ENCODE measurements at places on chromosomes 6 and 20.
A peak's percentile ranks its signal among the peaks of the same experiment; 100 is the strongest.

GRCh38 chr20:8474027-8474668 lies 342.1 kb downstream of the PLCB1 start:
- no peak for DNase-seq

GRCh38 chr20:40565682-40566040 lies 123.4 kb downstream of the MAFB start:
- DNase-seq, result no peak

GRCh38 chr6:121504227-121504626 lies 68.8 kb downstream of the GJA1 start:
- DNase-seq, result peak; percentile 7

DNA sequence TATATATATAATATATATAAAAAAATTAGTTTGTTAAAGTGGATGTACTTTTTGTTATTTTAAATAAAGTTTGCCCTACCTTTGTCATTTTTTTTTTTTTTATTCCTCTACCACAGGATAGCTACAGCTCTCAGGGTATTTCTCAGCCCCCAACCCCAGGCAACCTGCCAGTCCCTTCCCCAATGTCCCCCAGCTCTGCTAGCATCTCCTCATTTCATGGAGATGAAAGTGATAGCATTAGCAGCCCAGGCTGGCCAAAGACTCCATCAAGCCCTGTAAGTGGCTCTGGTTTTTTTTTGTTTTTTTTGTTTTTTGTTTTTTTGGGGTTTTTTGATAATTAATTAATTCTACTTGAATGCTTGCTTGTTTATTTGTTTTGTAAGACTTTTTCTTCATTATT lies 148.6 kb downstream of the TMEM242 start:
- DNase-seq, result no peak

- DNase-seq, result no peak
Measured at GRCh38 chr20:6421321-6422248, 298.8 kb upstream of the FERMT1 start.

- no peak for DNase-seq
Measured at GRCh38 chr6:126919947-126920346, 198.5 kb upstream of the RSPO3 start.

DNA sequence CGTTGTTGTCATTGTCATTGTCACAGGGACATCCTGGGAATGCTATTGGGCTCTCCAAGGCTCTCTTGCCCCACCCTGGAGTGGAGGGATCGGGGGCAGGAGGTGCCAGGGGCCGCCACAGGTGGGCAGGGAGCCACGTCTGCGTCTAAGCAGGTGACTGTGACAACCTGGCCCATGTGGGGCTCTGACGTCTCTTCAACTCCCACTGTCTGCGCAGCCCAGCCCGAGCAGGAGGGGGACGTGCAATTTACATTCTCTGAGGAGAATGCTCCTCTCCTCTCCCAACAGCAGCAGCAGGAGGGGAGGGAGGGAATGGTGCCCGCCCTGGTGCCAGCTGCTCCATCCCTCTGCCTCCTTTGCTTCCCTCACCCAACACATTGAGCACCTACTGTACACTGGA lies 50.1 kb downstream of the GRM4 start:
- DNase-seq, result no peak

DNA sequence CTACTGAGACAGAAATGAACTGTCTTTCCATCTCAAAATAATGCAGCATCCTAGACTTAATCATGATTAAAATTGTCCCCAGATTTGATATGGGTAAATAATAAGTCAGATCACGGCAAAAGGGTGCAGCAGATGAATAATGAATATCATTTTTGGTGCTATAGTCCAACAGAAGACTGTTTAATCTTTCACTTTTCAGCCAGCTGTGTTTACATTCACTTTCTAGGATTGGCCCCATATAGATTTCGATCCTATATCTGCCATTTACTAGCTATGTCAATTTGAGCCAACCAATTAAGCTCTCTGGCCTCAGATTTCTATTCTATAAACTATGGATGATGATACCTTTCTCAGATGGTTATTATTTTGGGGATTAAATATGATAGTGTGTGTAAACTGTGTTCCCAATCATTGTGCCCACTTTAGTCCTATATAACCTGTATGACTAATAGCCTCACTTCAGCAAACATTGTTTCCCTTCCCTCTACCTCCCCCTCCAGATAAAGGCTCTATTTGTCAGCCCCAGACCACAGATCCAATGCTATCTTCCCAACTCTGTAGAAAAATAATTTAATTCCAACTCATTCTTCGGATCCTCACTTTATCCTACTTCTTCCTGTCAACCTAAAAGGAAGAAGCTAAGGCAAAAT lies 53.6 kb upstream of the NT5E start:
- no peak for DNase-seq

DNA sequence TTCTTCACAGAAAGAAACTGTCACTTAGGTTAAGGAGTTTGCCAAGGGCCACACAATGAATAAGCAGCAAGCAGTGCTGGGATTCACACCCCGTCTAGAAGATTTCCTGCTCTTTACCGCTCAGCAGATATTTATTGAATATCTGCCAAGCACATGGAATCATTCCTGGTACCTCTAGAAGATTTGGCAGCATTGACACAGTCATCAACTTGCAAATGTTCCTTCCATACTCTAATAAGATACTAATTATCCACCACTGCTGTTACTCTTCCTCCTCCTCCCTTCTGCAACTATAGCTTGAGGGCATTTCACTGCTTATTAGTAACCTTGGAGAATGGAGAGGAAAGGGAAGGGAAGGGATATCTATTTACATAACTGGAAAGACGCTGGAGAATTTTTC lies 13.0 kb downstream of the MOXD1 start:
- DNase-seq, result no peak

- no peak for DNase-seq
Measured at GRCh38 chr6:89952686-89953085, 58.4 kb downstream of the GJA10 start.

- no peak for DNase-seq
Measured at GRCh38 chr6:41189967-41190366, 11.0 kb downstream of the TREML2 start.

GRCh38 chr6:22952097-22952496 lies 382.7 kb downstream of the HDGFL1 start:
- no peak for DNase-seq

DNA sequence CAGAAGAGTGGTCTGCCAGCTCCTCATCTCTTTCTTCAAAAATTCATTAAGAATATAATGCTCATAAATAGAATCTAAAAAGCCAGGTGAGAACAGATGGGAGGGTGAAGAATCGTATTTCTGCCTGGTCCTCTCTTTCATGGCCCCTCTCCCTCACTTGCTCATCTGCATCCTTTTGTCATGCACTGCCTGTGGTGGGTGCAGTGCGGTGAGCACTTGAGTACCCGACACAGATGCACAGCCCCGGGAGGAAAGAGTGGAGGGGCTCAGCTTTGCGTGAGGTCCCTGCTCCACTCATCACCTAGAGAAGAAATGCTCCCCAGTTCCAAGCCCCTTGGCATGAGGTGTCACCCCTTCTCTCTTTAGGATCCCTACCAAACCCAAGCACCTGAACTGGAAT lies 58.1 kb upstream of the GLP1R start:
- DNase-seq, result no peak

GRCh38 chr6:28747631-28748157 lies 176.1 kb downstream of the TRIM27 start:
- DNase-seq, result no peak

- peak; percentile 54 for DNase-seq
Measured at GRCh38 chr6:34248198-34248726, 544 bp downstream of the SMIM29 start.

DNA sequence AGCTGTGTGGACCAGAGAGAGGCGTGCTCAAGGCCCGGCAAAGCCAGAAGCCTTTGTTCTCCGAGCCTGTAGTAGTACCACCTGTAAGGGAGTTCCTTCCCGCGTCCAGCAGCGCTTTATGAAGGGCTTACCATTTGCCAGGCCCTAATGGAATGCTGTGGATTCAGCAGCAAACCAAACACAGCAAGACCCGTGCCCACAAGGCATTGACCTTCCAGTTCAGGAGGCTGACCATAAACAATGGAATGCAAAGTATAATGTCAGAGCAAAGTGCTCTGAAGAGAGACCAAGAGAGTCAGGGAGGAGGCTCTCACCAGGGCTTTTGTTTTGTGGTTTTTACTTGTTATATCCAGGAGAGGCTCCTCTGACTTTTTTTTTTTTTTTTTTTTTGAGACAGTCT lies 209.8 kb downstream of the ZMYND8 start:
- no peak for DNase-seq

DNA sequence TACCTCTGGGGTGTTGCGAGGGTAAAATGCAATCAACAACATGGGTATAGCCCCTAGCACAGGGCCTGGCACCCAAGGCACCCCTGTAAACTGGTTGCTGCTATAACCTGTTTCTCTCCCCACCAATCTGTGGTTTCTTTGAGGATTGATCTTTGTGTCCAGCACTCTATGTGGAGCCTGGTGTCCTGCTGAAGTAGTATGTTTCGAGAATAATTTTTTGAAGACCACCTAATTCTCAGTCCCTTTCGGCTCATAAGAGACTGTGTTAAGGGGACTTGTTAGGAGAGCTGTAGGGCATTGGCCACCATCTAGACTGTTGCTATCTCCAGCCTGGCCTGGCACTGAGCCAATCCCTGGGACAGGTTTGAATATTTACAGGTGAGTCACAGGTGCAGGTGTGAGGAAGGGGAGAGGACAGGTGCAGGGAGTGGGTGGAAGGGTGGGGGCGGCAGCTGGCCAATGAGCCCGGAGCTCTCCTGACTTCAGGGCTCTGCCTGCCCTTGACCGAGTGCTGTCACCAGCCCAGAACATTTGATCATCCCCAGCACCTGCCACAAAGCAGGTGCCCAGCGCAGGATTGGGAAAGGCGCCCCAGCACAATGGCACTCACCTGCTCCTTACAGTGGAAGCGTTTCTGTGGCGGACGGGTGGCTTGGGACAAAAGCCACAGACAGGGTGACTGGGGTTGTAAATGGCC lies 8.1 kb upstream of the C20orf144 start:
- no peak for DNase-seq

DNA sequence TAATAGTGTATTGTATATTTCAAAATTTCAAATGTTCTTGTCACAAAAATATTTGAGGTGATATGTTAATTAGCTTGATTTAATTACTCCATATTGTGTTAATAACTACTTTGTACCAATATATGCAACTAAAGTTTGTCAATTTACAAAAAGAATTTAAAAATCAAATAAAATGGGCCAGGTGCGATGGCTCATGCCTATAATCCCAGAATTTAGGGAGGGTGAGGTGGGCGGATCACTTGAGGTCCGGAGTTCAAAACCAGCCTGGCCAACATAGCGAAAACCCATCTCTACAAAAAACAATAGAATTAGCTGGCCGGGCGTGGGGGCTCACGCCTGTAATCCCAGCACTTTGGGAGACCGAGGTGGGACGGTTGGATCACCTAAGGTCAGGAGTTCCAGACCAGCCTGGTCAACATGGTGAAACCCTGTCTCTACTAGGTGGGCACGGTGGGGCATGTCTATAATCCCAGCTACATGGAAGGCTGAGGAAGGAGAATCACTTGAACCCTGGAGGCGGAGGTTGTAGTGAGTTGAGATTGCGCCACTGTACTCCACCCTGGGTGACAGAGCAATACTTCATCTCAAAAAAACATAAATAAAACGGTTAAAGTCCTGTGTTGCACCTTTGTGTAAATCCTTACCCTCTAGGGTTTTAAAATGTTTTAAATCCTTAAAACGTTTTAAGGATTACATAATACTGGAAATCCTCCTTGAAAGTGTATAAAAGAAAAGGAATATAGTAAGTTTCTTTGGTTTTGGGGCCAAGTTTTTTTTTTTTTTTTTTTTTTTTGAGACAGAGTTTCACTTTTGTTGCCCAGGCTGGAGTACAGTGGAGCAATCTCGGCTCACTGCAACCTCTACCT lies 4.0 kb downstream of the HSPA1B start:
- no peak for DNase-seq

GRCh38 chr6:99132026-99132635 lies 184.4 kb upstream of the FBXL4 start:
- no peak for DNase-seq

DNA sequence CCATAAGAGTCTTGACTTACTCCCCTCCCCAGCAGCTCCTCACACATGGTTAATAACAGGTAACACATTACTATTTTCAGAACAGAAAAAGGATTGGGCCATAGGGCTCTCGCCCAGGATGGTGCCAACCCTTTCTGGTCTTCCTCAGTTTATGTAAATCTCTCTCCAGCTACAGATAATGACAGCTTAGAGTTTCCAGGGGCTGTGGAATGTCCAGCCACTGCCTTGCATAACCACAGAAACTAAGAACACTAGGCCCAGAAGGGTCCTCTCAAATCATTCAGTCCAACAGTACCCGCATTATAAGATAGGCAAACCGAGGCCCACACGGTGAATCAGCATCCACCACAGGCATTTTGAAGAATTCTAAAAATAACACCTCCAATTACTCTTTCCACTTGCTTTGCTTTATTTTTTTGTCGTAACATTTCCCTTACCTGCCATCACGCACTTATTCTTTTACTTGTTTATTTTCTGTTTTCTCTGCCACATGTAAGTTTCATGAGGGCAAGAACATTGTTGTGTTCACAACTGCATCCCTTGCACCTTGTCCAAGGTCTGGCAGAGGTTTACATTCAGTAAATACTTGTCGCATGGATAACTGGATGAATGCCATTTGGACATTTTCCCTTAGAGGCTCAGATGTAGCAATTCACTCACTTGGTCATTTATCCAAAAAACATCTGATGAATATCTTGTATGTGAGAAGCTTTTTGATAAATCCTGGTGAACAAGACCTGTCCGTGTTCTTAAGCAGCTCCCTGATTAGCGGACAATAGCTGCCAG lies 6.4 kb upstream of the SDC4 start:
- no peak for DNase-seq

GRCh38 chr6:34508425-34508824 lies 42.5 kb downstream of the PACSIN1 start:
- no peak for DNase-seq

GRCh38 chr20:13672690-13673089 lies 34.0 kb upstream of the TASP1 start:
- no peak for DNase-seq

DNA sequence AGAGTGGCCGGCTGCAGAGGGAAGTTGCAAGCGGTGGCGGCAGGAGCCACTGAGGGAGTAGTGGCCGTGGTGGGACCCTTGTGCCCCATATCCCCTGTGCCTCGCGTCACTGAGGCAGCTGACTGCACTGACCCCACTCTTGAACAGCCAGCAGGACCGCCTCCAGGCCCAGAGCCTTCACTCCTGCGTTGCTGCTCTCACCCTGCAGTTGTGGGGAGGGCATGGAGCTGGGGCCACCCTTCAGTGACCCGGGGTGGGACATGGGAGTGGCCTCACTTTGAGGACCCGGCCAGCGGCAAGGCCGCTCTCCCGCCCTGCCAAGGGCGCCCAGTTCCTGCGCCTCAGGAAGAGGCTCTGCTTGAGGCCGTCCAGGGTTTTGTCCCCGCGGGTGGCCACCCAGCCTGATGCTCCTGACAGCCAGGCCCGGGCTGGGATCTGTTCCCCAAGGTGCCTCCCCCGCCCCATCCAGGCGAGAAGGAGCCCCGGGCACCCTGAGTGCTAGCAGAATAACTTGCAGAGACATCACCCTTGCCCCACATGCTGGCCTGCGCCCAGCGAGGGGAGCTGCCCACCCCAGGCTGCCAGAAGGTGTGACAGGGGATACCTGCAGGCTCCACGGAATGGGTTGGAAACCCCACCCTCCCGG lies 44.4 kb downstream of the HLA-DRA start:
- DNase-seq, result no peak

Data from NAMALWA (cell line).